ENCODE measurements at places on chromosomes 3 and 15.

GRCh38 chr15:94300612-94301011 lies 69.3 kb downstream of the MCTP2 start:
- no peak for DNase-seq

- no peak for DNase-seq
Measured at GRCh38 chr3:51719410-51720025, 12.7 kb downstream of the GRM2 start.

- no peak for DNase-seq
Measured at GRCh38 chr3:195609229-195609628, 25.5 kb upstream of the APOD start.

DNA sequence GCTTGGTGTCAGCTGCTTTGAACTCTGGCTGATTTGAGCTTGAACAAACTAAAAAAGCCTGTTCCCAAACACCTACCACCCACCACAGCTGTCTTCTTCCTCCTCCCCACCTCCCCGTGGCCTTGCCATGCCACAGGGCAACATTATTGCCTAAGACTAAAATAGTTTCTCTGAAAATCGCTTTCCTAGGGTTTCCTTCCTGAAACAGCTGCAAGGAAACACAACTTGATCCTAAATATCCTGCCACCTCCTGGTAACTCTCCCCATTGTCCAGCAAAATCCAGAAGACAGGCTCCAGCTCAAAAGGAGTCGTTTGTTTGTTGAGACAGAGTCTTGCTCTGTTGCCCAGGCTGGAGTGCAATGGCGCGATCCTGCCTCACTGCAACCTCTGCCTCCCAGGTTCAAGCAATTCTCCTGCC lies 193.9 kb upstream of the TPM1 start:
- DNase-seq = no peak

DNA sequence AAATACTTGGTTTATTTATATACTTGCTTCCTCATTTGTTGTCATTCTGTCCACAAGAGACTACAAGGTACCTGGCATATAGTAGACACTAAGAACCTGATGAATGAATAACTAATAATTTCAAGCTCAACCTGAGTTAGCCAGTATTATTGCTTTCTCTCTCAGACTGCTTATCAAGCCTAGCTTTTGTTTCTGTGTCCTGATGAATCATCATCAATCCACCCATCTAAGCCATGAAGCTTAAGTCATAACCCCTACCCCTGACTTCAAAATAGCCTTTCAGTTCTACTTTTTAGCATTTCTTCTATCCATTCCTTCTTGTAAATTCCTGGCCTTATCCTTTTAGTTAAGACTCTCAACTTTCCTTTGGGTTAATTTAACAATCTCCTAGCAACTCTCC lies 420.8 kb downstream of the EPHA6 start:
- DNase-seq = no peak

- DNase-seq = no peak
Measured at GRCh38 chr15:25967116-25967515, 104.0 kb upstream of the ATP10A start.

GRCh38 chr15:56831467-56832005 lies 86.9 kb upstream of the TCF12 start:
- peak; percentile 40 for DNase-seq

DNA sequence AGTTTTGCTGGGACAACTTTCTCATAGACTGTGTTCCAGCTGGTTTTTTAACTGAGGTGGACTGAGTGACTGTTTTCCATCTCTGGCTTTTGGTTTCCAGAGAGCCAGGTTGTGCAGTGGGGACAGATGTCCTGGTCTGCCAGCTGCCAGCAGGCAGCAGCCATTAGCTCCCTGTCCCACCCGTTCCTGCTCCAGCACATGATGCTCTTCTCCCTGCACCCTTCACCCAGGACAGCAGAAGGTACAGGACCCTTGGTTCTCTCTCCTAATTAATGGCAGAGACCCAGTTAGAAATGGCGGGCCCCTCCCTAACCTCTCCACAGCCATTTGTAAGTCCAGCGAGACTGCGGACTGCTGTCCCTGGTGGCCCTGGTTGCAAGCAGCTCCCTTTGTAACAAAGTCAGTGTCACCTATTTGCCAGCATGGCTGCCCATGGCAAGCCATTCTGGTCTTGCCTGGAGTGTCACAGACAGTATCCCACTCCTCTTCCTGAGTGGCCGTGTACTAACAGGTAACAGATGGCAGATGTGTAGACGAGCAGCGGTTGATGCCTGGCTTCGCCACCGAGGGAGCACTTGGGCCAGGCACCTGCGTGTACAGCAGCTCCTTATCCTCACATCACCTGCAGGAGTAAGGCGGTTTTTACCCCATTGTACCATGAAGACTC lies 148.3 kb downstream of the DNAJB8 start:
- no peak for DNase-seq

DNA sequence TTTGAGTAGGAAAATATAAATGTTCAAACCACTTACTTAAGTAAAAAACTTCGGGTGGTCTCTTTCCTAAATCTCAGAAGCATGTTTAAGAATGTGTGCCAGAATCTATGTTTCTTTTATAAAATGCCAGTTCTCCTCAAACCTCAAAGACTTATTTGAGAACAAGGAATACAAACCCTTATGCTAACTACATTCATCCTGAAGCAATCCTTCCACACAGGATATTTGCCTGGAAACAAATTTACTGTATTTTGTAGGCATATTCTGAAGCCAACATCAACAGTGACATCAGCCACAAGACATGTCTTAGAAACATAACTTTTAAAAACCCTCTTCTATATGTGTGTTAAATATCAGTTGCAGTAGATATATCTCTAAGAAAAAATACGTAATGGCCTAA lies 1077.0 kb downstream of the ROBO1 start:
- DNase-seq = no peak

DNA sequence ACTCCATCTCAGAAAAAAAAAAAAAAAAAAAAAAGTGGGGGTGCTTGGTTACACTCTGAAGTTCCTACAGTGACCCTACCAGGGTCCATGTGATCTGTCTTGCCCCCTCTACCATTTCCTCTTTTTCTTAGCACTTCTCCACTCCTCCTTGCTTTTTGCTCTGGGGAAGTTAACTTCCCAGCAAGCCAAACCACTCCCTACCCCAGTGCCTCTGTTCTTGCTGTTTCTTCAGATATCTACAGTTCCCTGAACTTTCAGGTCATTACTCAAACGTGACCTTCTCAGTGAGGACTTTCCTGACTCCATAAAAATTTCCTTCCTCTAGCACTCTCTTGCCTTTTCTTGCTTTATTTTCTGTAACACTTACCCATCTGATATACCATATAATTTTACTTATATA lies 61.1 kb upstream of the GCNT3 start:
- DNase-seq = no peak

DNA sequence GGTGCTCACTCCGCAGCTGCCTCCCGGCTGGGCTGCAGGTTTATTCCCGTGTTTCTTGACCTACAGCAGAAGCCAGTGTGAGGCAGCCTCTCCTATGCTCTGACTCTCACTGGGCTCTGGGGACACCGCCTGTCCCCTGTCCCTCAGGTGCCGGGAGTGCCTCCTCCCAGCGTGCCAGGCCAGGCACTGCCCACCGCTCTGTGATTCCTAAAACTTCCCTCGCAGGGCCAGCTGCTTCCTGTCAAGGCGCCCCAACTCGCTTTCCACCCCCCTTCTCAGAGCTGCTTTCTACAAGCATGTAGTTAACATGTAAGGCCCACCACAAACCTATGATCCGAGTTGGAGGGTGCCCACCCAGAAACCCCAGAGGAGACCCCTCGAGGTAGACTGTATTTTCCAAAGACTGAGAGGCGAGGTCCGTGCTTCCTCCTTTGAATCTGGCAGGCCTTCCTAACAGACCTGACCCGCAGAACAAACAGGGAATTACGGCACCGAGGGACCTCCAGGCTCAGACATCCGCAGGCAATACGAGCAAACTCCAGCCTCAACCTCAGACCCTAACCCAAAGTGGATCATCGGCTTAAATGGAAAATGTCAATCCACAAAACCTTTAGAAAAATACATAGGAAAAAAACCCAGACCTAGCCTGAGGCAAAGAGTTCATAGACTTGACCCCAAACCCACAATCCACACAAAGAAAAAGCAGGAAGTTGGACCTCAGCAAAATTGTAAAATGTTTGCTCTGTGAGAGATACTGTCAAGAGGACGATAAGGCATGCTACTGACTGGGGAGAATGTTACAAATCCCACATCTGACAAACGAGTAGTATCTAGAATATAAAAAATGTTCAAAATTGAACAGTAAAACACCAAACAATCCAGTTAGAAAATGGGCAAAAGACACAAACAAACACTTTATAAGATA lies 121.3 kb upstream of the IQSEC1 start:
- DNase-seq = no peak

DNA sequence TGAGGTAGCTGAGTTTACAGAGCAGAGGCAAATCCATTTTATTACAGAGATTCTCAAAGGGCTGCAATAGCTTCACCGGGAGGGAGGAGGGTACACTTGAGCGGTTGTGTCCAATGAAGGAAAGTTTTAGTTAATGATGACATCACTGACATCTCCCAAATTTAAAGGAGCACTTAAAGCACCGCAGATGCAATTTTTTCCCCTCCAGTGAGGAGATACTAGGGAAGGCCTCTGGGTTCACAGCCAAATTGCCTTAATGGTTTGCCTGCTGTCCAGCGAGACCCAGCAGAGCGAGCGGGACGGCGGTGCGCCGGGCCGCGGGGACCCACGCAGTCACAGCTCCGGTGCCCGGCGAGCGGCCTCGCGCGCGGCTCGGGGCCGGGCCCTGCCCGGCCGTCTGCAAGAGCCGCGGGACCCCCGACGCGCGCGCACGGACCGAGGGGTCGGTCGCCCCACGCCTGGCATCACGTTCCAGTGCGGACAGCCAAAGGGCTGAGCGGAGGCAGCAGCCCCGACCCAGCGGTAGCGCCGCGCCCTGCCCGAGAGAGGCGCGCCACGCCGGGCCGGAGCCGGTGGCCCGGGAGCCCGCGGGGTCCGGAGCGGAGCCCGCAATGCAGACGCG lies 160.5 kb upstream of the CHRNA7 start:
- DNase-seq = no peak

- DNase-seq = no peak
Measured at GRCh38 chr3:163878396-163878795, 1199.9 kb downstream of the SI start.

DNA sequence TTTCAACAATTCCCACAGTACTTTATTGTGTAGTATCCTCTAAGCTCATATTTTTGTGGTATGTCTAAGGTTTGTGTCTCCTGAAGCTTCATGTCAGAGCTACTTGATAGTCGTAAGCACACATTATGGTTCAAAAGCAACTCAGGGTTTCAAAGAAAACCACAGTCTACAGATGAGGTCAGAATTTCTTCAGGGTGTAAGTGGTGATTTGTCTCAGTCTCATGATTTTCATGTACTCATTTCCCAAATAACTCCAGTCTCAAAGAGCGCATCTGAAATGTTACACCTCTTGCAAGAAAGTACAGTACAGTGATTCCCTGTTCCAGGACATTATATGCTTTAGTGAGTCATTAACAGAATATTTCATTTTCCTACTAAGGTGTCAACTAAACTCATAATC lies 47.5 kb upstream of the SSR3 start:
- no peak for DNase-seq

DNA sequence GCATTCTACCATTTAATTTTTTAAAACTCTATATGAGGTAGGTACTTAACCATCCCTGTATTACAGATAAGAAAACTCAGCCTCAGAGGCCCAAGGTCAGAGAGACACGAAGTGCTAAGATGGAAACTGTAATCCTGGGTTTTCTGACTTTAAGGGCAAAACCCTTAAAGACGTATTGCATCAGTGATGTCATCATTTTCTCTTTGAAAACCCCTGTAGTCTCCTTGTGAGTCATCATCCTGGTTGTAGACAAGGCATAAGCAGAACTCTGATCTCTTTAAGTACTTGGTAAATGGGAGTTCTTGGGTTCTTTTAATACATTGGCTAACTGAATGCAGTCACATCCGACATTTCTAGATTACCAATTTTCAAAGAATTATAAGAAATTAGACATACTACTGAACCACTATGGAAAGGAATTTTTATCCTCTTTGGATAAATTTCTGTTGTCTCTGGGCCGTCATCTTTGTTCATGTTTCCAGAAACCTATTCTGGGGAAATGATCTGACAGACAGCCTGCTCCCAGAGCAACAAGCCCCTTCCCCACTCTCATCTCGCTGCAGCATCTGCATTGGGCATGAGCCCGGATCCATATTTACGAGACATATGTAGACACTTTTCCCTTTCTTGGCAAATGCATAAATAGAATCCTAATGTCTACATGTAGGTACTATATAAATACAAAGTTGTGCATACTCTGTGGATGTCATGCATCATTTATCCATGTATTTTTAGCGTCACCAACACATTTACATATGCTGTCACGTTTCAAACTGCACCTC lies 48.7 kb upstream of the MDFIC2 start:
- no peak for DNase-seq

- no peak for DNase-seq
Measured at GRCh38 chr3:184868477-184868876, 56.5 kb downstream of the VPS8 start.

DNA sequence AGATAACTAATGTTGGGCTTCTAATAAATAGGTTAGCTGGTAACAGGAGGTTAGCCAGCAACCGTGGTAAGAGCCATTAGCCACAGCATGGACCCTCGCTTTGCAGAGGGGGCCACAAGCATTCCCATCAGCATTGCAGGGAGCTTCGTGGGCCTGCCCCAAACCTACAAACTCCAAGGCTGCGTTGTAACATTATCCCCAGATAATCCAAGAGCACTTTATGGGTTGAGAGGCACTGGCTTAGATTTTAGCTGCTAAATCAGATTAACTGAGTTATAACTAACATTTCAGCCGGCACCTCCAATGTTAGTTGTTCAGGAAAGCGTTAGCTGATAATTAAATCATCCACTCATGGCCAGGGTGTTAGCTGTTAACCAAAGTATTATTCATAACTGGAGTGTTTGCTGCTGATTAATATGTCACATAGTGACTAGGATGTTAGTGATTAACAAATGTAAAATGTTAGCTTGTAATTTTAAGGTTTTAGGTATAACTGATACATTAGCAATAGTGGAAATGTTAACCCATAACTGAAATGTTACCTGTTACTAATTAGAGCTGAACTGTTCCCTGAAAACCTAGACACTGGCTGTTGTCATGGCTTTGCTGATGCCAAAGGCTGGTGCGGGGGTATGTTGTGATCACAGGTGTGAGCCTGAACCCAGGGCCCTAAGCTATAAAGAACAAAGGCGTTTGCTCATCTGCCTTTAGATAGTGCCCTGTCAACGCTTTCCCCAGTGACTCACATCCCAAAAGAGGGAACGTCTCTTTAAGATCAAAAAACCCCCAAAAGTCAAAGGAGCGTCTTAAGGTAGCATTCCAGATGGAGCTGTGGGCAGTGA lies 56.2 kb downstream of the SLC6A6 start:
- DNase-seq = no peak
